ENCODE measurements at places on chromosomes 12 and 14.

DNA sequence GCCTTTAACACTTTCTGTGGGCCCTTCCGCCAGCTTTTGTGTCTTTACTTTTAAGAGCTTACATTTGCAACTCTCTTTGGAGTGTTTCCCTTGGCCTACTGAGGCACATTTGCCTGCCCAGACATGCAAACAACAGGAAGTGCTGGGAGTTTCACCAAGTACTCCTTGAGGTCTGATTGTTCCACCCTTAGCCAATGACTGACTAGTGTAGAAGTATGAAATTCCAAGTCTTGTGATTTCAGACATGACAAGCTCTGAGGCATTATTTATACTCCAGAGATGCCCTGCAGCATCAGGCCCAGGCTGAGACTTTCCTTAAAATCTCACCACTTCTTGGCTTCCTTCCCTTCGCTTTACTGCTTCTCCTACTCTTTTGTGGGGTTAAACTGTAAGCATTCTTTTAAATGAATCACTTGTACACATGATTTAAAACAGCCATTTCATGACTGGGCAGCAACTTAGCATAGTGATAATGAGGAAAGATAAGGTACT is 174.1 kb downstream of the SLC6A15 start:
- DNase-seq: no peak

- DNase-seq: no peak
These were observed 754 bp downstream of the ACSS3 start for GRCh38 chr12:81078469-81079196.

- DNase-seq: no peak
These were observed 17.0 kb downstream of the TBX3 start for GRCh38 chr12:114666746-114667668.

DNA sequence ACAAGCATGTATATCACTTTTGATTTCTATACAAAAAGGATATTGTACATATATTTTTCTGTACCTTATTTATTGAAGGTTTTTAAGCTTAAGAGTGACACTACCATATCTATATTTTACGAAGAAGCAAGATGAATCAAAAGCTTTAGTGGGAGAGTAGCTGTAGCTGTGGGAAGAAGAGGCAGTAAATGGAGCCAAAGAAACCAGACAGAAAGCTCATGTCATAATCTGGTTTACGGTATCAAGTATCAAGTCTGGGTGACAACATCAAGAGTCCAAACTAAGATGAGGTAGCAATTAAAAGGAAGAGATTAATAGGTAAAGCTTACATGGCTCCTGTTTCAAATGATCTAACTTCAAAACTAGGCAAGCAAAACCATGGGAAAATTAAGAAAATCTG is 54.8 kb downstream of the CEP83 start:
- DNase-seq: no peak

DNA sequence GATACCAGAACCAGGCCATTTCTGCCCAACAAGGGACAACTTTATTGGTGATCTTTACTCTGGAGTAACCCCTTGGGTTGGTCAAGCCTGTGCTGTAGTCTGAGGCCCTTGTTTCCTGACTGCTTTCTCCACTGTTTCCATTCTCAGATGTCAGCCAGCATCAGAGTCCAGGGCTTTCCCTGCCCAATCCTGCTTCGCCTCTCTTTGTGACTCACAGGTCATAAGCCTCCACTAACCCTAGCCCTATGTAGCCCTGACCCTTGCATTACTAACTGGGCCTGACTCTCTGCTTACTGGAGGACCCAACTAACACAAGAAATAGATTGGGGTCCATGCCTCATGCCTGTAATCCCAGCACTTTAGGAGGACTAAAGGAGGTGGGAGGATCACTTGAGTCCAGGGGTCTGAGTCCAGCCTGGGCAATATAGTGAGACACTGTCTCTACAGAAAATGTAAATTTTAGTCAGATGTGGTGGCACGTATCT is 8.6 kb upstream of the SNRNP35 start:
- DNase-seq: no peak

DNA sequence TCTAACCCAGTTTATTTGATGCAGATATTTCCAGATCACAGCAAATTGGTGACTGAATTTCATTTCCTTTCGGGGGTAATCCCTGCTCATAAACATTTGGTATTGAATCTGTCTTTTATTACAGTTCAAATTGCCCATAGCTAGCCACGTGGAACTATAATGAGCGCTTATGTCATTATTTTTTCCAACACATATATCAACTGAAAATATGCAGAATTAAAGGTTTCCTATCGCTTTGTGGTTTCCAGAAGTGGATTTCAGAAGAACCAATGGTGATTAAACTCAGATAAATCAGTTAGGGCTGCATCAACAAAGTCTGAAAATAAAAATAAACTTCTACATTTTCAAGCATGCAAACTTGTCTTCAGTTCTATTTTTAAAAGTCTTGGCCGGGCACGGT is 111.9 kb downstream of the PIK3C2G start:
- DNase-seq: no peak

DNA sequence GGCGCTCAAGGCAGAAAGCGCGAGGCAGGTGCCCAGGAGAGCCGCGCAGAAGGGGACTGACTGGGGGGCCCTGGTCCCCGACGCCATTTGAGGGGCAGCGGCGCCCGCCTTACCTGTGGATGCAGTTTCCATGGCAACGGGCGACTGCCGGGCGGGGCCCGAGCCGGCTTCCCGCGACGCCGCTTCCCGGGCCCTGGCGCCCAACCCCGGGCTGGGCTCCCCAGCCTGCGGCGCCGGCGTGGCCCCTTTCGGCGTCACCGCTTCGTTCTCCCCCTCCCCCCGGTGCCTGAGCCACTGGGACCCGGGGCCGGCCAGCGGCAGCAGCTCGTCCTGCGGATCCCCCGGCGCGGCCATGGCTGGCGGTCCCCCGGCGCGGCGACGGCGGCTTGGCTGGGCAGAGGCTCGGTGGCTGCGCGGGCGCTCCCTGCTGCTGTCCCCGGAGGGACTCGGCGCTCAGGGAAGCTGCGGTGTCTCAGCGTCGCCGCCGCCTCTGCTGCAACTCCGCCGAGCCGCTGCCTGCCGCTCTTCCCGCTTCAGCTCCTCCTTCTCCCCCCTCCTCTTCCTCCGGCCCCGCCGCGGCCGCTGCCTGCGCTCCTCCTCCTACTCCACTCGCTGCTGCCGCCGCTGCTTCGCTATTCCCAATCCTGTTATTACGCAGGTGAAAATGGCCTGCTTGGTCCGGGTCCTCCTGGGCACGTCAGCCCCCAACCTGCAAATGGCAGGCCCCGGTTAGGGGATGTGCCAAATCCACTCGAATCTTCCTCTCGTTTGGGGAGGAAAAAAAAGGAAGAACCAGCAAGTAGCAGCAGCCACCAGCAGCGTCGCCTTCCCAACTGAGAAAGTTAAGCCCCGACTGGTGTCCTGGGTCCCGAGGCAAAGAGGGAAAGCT is at the start of gene RTN1:
TSS of gene RTN1 (minus strand) at position 500 of the 889 bp plus-strand sequence. CDS start at position 354, 146 bp downstream.
- no peak for DNase-seq

DNA sequence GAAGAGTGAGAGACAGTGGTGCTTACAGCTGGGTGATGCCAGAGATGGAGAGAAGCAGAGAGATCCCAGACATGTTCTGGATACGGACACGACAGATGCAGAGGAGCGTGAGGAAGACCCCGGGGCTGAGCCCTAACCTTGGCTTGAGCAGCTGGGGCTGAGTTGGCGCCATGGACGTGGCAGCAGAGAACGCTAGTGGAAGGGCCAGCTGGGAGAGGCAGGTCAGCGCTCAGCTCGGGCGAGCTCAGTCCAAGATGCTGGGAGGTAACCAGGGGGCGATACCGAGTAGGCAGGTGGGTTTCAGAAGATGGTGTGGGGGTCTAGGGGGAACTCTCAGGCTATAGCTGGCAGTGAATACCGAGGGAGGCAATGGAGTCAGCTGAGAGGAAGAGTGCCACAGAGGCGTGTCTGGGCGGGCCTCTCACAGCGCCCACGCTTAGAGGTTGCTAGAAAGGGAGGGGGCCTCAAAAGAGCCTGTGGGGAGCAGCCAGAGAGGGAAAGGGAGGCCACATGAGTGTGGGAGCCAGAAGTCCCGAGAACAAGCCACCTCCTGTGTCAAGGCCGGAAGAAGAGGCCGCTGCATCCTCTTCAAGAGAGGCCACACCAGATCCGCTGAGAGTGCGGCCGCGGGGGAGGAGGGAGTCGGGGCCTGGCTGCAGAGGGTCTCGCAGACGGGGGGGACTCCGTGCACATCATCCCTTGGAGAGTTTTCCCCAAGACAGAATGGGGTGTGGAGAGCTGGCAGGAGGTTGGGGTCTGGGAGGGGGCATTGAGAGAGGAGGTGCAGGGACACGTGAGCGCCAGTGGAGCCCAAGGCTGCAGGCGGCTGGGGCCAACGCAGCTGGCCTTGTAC is 57.0 kb upstream of the DIO3 start:
- DNase-seq: no peak

GRCh38 chr14:25048170-25049016 is 1.6 kb downstream of the STXBP6 start:
- DNase-seq: no peak

GRCh38 chr12:34390846-34391700 is 368.8 kb downstream of the ALG10 start:
- no peak for DNase-seq

GRCh38 chr12:116636608-116637519 is 77.7 kb downstream of the MAP1LC3B2 start:
- DNase-seq: no peak

- no peak for DNase-seq
These were observed 11.2 kb downstream of the TTC6 start for GRCh38 chr14:37606678-37607077.

- no peak for DNase-seq
These were observed 51.6 kb upstream of the PARP11 start for GRCh38 chr12:3924761-3925160.

- no peak for DNase-seq
These were observed 1.6 kb downstream of the ARHGEF25 start for GRCh38 chr12:57612711-57613426.

DNA sequence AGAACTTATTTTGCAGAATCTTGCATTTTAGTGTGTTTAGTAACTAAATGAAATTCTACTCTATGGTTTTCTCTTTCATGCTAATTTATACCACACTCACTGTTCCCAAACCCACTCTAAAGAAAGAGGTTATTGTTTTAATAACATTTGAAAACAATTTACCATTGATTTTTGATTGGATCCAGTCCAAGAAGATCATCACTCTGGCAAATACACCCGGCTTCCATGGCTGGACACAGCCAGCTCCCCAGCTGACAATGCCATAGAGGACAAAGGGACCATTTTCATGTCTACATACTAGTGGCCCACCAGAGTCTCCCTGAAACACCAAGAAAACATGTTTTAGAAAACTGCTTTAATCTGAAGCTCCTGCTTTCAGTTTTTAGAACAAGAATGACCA is 42.4 kb downstream of the OVCH1 start:
- DNase-seq: no peak

- DNase-seq: no peak
These were observed 30.8 kb downstream of the NCKAP5L start for GRCh38 chr12:49797449-49797776.

- no peak for DNase-seq
These were observed 1.4 kb upstream of the AKAP5 start for GRCh38 chr14:64463873-64464272.

- no peak for DNase-seq
These were observed 21.1 kb upstream of the PPP2R5E start for GRCh38 chr14:63564318-63564717.

DNA sequence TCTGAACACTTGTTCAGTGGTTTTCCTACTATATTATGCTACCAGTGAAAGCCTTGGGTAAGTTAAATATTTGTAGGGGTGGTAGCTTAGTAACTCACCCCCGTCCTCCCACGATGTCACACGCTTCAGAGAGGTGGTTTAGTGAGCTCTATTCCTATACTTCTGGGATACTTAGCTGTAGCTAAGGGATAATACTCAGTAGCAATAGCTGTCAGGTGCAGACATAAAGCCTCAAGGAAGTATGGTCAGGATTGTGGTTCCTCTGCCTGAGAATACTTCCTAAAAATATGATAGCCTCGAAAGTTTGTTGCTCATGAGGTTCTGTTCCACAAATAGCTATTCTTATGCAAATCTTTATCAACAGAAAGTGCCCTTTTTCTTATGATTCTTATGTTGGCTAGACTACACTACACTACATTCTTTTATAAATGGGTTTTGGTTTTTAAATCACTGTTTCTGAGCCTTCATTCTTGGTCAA is 11.9 kb downstream of the DLST start:
- no peak for DNase-seq

- no peak for DNase-seq
These were observed 32.3 kb downstream of the NRDE2 start for GRCh38 chr14:90299408-90299807.

- DNase-seq: no peak
These were observed 181.3 kb downstream of the KIF26A start for GRCh38 chr14:104319491-104320241.

DNA sequence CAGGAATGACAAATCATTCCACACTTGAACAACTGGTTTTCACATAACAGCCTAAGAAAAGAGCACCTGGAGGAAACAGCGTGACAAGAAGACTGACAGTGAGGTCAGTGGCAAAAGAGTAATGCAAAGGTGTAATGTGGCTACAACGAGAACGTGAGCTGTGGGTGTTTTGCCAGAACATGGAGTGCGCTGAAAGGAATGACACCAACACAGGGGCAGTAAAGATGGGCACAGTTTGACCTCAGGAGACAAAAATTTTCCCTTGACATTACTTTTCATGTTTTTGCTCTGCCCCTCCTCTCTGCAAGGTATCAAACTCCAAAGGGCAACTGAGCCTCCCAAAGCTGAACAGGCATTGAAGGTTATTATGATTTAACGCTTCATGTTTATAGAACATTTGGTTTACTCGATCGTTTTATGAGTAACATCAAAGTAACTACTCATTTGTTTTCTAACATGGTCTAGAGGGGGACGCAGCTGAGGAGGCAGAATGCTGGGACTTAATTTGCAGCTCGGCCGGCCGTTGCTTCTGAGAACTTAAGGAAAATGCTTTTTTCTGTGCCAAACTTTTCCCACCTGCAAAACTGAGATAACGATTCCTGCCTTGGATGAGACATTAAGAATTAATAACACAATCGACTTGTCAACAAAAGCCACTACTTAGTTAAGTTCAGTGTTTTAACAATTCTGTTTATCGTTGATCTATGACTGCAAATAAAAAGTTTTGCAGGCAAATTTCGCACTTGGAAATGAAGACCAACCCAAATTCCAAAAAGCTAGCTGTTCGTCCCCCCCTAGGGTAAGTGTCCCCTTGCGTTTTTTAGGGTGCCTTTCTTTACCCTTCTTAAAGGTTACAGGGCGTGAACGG is 954 bp downstream of the HAUS4 start:
- no peak for DNase-seq

GRCh38 chr12:26473291-26473690 is 277.9 kb downstream of the SSPN start:
- no peak for DNase-seq

- DNase-seq: no peak
These were observed 176.7 kb downstream of the NUAK1 start for GRCh38 chr12:105961821-105962671.

- no peak for DNase-seq
These were observed 30.7 kb downstream of the TMEM229B start for GRCh38 chr14:67457782-67458181.

DNA sequence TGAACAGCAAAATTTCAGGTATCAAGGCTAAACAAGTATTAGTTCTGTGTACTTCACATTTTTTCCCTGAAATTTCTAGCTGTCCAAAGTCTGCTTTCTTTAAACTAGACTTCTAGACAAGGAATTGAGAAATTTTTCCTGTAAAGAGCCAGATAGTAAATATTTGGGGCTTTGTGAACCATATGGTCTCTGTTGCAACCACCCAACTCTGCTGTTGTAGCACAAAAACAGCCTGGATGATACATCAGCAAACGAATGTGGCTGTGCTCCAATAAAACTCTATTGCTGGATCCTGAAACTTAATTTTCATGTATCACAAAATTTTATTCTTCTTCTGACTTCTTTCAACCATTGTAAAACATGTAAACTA is 96.0 kb upstream of the SLC38A4 start:
- DNase-seq: no peak
